ENCODE measurements at places on chromosomes 12 and 14. TPM values are rescaled to one million over a fixed set of nuclear protein-coding genes. Genes with fewer than 3 reads are reported as not detected.

- no peak for DNase-seq
These were observed 554.6 kb upstream of the FLRT2 start for GRCh38 chr14:84975241-84975902.

GRCh38 chr12:100567945-100568344, 5.5 kb upstream of the GAS2L3 start:
- DNase-seq: no peak

- no peak for DNase-seq
These were observed 686.5 kb downstream of the LRFN5 start for GRCh38 chr14:42293180-42293579.

GRCh38 chr14:51328064-51328771, 88.2 kb downstream of the TMX1 start:
- DNase-seq: peak; percentile 25

DNA sequence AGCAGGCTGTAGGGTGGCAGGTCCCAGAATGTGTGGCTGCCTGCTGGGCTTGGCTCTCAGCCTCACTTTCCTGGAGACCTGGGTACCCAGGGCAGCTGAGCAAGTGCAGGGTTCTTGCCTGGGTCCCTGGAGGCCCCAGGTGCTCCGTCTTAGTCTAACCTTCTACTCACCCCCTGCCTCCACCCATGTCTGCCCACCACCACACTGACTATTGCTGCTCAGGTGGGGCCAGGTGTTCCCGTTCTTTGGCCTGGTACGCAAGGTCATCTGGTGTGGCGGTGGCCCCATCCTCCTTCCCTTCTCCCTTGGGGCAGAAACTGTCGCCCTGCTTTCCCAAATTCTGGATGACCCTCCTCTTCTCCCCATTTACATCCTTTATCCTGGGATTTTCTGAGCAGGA, 319.9 kb downstream of the TMEM121 start:
- no peak for DNase-seq

GRCh38 chr14:24362241-24362960, 5.6 kb upstream of the NFATC4 start:
- no peak for DNase-seq

GRCh38 chr14:86084097-86084496, 554.2 kb downstream of the FLRT2 start:
- DNase-seq: no peak

DNA sequence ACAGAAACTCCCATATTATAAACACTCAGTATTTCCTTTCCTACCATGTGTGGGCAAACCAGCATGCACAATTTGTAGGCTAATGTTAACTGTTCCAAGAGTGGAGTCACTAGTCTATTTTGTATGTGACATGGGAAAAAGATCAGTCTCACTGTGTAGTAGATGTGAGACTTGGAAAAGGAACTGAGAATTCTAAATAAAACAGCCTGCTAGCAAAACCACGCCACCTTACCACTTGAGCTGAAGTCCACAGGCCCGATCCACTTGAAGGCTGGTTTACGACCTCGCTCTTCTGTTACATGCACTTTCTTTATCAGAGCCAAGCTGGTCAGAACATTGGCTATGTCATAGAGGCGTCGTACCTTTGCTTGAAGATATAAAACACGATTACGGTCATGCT, 22.5 kb downstream of the E2F7 start:
- DNase-seq: no peak

GRCh38 chr12:126608607-126609175, 1543.5 kb downstream of the AACS start:
- DNase-seq: no peak

DNA sequence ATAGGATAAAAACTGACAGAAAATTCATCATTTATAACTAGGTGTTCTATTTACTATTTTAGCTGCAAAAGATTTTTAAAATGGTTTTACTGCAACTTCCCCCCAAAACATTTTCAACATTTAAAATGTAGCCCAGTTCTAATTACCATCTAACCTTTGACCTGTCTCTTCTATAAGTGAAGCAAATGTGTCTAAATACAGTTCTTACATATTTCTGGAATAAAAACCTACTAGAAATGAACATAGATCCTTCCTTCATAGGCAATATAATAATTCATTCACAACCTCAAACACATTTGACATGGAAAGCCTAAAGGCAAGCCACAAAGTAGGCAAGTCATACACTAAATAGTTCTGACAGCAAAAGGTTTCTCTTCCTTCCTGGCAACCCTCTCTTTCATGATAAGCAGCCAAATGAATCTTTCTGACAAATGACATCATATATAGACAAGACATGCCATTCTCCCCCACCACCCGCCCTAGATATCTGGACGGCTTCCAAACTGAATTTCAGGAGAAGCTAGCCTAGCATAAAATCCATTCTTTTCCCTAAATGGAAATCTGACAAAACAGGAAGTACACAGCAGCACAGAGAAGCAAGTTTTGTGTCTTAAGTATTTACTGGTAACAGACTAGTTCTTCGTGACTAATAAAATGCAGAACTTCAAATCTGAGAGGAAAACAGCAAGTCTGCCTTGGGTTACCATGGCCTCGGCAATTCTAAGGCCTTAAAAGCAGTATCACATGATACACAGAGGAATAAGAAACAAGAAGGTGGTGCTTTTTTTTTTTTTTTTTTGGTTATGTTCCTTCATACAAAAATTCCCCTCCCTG, 17.2 kb upstream of the ARID4A start:
- DNase-seq: peak; percentile 65

- no peak for DNase-seq
These were observed 77.0 kb downstream of the CPSF2 start for GRCh38 chr14:92198804-92199203.

DNA sequence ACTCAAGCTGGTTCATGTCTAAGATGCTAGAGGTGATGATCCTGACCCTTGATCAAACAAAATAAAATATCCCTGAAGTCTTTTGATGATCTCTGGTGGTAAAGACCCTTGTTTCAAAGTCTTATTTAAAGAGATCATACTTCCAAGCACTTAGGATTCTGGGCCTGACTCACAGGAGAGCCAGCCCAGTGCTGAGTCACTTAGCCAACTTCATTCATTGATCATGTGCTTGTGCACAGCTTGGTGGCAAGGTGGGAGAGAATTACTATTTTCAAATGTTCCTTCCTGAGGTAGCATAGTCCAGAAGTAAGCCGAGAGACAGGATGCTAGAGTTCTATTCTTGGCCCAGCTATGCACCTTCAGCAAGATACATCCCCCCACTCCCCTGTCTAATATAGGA, 40.6 kb downstream of the SCN8A start:
- DNase-seq: no peak

DNA sequence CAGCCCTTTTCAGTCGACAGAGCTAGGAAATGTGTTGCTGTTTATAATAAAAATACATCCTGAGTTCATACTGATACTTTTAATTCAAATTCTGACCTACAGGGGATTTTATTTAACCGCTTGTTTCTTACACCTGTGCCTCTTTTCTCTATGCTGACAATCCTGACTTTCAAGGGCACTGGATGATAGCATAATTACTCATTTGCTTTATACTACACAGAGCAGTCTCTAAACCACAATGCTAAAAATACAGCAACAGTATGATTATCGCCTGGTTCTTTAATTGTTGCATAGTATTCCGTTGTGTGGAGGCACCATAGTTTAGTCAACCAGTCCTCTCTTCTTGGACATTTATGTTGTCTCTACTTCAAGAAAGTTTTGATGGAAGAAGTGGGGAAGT, 372.9 kb downstream of the DPF3 start:
- DNase-seq: no peak

DNA sequence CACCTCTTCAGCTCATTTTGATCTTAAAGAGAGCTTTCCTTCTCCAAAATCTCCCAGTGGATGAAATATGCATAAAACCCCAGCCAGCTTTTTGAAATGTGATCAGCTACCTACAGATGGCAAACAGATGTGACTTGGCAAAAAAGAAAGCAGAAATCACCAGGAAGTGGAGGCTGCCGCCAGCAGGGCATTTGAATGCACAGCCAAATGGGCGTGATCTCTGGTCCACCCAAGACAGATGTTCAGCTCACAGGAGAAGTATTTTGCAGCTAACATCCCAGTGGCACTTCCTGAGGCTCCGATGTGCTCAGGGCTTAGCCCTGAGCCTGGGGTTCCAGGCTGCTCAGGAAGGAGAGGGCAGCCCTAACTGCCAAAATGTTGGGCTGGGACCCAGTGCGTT, 78.3 kb downstream of the LGMN start:
- DNase-seq: no peak

DNA sequence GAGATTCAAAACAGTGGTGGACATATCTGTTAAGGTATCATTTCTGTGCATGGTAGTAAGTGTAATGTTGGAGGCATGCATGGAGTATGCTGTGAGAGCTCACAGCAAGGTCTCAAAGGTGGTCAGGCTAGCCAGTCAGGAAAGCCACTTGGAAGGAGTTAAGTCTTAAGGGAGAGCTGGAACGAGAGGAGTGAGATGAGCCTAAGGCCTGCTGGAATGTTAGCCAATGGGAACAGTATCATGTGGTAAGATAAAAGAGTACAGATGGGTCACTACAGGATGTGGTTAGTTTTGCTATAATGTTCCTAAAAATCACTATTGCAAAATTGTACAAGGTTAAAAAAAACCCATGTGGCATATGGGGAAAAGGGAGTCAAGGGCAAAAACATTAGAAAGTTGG, 311.7 kb upstream of the E2F7 start:
- no peak for DNase-seq

GRCh38 chr12:49043856-49044258, 16.7 kb downstream of the KMT2D start:
- peak; percentile 59 for DNase-seq

DNA sequence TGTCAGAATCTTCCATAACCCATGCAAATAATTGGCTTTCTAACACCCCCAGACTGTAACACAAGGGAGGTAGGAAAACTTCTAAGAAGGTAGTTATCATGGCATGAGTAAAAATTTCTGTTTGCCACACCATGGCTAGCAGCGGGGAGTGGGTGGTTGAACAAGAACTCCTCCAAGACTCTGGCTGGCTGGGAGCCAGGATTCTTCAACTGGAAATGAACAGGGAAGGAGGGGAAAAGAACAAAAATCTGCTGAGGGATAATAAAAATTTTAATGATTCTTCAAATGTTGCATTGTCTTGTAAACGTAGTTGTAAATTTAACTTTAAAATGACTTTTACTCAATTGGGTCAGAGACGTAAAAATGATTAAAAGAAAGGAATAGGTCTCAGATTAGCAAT, 78.9 kb downstream of the AKAP6 start:
- DNase-seq: no peak

DNA sequence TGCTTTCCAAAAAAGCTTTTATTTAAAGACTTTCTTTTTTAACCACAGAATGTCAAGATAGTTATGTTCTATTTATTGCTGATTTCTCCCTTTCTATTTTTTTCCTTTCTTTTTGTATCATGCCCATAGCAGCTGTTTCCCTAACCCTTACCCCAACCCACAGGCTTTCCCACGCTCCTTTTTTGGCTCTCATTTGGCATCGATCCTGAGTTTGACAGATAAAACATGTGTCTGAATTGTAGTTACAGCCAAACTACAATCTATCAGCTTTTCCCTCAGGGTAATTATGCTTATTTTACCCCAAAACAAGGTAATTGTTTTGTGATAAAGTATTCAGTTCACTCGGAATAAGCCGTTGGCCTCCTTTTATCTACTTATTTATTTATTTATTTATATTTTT, 46.7 kb downstream of the PDE3A start:
- DNase-seq: no peak

GRCh38 chr12:22627371-22627770, 2.4 kb downstream of the ETNK1 start:
- no peak for DNase-seq

GRCh38 chr12:52860102-52860823, 11.5 kb upstream of the KRT78 start:
- no peak for DNase-seq

- DNase-seq: no peak
These were observed 2.1 kb downstream of the IFI27 start for GRCh38 chr14:94112513-94113063.

DNA sequence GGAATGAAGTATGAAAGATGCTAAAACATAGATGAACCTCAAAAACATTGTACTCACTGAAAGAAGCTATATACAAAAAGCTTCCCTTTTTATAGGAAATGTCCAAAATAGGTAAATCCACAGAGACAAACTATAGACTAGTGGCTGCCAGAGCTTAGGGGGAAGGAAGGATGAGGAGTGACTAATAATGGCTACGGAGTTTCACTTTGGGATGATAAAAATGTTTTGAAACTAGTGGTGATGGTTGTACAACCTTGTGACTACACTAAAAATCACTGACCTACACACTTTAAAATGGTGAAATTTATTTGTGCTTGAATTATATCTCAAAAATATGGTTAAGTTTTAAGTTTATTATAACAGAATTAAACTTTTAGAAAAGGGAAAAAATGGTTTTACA, 37.1 kb upstream of the AMN1 start:
- DNase-seq: no peak

DNA sequence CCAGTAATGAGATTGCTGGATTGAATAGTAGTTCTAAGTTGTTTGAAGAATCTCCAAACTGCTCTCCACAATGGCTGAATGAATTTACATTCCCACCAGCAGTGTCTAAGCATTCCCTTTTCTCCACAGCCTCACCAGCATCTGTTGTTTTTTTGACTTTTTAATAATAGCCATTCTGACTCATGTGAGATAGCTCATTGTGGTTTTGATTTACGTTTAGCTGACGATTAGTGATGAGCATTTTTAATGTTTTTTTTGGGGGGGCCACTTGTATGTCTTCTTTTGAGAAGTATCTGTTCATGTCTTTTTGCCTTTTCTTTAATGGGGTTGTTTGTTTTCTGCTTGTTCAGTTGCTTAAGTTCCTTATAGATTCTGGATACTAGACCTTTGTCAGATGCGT, 8.1 kb upstream of the SLC15A5 start:
- no peak for DNase-seq

DNA sequence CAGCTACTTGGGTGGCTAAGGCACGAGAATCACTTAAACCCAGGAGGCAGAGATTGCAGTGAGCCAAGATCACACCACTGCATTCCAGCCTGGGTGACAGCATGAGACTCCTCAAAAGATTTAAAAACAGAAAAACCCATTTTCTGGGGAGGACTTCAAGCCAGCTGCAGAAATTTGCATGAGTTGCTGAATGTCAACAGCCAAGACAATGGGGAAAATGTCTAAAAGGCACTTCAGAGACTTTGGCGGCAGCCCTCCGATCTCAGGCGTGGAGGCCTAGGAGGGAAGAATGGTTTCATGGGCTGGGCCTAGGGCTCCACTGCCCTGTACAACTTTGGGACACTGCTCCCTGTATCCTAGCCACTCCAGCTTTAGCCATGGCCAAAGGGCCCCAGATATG, 177.8 kb upstream of the C14orf180 start:
- DNase-seq: no peak

DNA sequence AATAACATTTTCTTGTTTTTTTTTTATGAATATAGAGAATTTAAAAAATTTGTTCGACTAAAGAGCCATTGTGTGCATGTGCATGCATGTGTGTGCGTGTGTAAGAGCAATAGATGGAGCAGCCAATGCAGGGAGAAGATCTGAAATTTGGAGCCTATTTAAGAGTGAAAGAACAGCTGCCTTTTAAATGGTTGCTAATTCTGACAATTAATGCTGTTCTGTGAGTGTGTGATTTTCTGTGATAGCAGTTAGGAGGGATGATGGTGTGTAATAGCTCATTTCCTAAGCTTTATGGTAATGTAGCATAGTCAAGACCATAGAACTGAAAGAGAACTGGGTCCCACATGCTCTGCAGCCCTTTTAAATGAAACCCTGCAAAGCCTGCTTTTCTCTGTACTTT, 137.9 kb downstream of the NRXN3 start:
- no peak for DNase-seq

Gene FAM186B
- polyA plus RNA-seq: 0.22 TPM

Gene CDKL1
- polyA plus RNA-seq: 0.73 TPM

Gene ACSM4
- polyA plus RNA-seq: not detected

Gene POTEG
- not detected for polyA plus RNA-seq

Gene TSPAN19
- polyA plus RNA-seq: 0.06 TPM

Gene ARHGDIB
- 114 TPM for polyA plus RNA-seq

Gene MYH7
- polyA plus RNA-seq: 641 TPM

Gene FLRT2
- 1.1 TPM for polyA plus RNA-seq

Gene CDKN3
- 5.2 TPM for polyA plus RNA-seq
